ENCODE measurements at places on chromosomes 3 and 15.
A peak's percentile ranks its signal among the peaks of the same experiment; 100 is the strongest.

DNA sequence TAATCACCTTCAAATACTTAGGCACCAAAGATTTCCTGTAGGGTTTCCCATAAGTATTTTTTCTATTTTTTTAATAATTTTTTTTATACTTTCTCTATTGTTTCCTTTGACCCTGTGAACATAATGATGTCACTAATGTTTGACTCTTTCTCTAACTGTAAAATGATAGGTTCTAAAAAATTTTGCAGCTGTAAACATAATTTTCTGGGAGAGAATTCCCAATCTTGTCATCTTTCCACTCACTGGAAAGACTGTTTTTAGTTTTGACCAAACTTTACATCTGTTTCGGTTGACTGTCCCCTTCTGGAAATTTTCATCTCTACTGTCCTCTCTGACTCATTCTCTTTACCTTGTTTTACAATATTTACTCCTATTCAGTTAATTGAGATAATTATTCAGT lies 5.5 kb upstream of the EPHA3 start:
- DNase-seq: no peak

DNA sequence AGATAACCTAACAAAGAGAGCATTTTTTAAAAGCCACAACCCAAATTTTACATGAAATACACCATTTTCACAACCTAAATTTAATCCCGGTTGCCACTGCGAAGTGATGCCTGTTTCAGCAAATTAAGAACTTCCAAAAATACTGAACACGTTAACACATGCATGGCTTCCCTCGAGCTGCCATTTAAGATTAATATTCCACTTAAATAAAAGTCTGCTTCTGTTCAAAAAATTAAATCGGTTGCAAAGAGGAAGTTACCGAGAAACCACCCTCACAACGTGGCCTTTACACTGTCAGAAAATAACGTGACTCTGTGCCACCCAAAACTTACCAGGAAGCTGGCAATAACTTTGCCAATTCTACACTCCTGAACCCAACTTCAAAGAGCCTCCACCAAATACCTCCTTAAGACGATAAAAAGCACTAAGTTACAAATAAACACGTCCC lies 1.2 kb downstream of the TBL1XR1 start:
- DNase-seq: no peak

GRCh38 chr15:85530079-85530478 lies 149.7 kb downstream of the AKAP13 start:
- DNase-seq: no peak

DNA sequence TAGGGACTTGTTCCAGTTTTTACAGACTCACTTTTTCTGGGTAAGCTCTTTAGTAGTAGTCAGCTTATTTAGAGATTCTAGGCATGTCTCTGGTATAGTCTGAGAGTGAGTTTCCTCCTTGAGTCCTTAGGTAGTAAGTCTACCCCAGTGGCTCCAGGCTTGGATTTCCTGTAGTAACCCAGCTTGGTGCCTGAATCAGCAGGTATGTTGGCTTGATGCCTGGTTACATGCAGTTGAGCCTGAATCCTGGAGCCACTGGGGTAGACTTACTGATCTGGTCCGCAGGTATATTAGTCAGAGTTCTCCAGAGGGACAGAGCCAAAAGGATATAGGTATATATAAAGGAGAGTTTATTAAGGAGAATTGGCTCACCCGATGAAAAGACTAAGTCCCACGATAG lies 85.8 kb upstream of the RBMS3 start:
- peak; percentile 81 for DNase-seq

DNA sequence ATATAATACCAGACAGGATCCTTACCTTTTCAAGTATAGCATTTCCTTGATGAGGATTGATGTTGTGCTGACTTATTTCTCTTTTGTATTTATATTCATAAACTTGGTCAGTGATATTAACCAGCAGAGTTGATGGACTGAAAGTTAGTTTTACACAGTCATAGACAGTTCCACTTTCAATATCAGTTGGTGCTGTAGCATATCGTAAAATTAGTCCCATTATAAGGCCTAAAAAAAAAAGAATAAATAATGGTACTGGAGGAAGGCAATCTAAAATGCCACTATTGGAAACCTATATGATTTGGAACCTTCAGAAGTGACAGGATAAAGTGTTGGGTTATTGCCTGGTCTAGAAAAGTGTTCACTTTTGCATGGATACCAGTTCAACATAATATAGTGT lies 16.3 kb downstream of the SLC9A9 start:
- DNase-seq: no peak

DNA sequence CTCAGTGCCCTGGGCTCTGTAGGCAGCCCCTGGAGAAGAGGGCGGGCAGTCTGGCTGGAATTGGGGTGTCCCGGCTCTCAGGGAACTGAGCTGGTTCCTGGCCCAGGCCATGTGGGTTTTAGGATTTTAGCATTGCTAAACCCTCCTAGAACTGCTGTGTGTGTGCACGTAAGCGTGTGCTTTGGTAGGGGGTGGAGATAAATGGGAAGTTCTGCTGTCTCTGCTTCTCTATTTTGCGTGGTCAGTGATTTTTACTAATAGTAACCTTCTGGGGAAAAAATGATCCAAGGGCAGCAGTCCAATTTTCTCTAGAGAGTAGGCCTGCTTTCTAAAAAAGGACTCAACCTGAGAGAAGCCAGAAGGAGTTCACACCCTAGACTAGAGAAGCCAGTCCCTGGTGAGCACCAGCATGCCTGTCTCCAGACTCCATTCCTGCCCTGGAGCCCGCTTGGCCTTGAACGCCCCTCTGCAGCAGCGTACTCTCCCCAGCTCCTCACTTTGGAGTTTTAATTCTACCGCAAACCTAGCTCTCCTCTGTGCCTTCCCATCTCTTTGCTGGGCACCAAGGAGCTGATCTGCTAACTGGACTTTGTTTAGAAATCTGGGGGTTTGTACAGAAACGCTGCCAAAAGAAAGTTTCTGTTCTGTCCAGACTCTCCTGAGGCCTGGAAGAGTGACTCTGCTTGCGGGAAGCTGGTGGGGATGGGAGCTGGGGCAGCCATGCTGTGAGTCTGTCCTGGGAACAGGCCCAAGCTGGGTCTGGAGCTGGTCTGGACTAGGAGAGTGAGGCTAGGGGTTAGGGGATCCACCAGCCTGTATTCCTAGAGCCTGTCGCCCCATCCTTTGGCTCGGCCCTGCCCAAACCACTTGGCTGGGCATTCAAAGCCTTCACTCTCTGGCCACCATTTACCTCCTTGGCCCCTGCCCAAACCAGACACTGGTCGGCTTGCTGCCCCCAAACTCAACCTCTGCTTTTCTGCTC lies 19.7 kb downstream of the CORO2B start:
- DNase-seq: no peak

DNA sequence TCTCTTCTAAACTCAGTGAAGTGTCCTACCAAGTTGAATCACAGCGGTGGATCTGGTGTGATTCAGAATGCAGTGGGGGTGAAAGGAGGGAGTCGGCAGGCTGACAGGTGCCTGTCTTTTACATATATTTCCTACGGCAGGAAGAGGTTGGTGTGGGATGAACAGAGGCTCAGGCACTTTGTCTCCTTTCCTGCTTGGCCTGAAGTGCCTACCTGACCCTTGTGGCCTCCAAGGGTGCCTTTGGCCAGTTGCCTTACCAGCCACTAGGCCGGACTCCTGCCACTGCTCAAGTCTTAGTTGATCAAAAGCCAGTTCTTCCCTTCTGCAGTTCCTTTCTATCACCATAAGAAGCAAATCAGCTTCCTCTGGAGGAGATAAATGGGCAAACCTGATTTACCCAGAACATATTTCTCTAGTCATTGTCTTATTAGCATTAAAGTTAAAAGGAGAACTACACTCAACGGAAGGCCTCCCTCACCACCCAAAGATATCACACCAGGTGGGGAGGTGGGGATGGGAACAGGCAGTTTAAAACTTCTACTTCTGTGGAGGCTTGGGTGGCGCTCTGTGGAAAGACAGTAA lies 52.1 kb downstream of the CRTC3 start:
- DNase-seq: no peak

DNA sequence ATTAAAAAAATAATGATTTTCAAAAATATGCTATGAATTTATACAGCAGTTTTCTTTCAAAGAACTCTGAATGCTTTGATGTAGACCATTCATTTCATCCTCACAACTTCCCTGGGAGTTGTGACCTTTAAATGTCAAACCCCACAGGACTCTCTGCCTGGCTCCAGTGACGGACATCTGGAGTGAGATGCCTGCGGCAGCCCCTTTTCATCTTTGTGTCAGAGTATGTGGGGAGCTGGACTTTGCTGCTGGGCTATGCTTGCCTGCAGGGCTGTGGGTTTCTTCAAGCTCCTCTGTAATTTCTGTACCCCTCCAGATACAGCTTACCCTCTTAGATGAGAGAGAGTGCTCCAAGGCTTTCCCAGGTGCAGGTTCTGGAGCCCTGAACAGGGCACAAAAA lies 70.6 kb upstream of the RASGRP1 start:
- DNase-seq: no peak

DNA sequence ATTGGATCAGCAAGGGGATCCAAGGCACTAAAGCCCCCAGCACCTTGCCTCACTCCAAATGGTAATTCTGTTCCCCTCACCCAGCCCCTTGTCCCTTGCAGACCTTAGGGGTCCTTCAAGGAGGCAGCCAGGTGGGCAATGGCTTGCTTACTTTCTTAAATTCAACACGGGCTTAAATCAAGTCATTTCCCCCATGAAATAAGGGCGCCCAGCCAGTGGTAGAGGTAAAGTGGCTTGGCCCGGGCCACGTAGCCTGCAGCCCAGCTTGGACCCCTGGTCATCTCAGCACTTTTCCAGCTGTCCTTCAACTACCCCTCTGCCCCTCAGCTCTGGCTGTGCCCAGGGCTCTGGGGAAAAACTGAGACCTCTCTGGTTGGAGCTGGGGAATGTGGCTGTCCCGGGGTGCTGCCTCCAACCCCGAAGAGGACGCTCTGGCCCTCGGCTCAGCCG lies 1.2 kb downstream of the PSTPIP1 start:
- DNase-seq: no peak

- DNase-seq: no peak
Observed at GRCh38 chr3:8752832-8753231, 16.6 kb downstream of the OXTR start.

DNA sequence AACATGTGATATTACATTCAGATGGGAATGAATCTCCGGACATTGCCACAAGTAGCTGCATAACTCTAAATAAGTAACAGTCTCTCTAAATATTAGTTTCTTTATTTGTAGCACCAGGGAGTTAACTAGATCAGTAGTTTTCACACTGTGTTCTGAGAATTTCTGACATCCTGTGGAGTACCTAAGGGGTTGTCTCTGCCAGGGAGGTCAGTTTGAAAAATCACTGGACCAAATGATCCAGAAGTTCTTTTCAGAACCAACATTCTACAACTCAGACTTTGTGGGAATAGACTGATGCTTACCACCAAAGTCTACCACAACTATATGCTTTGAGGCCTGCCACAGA lies 9.0 kb upstream of the ILDR1 start:
- DNase-seq: no peak

- peak; percentile 97 for DNase-seq
Observed at GRCh38 chr3:33115024-33115768, 1.4 kb downstream of the CRTAP start.

DNA sequence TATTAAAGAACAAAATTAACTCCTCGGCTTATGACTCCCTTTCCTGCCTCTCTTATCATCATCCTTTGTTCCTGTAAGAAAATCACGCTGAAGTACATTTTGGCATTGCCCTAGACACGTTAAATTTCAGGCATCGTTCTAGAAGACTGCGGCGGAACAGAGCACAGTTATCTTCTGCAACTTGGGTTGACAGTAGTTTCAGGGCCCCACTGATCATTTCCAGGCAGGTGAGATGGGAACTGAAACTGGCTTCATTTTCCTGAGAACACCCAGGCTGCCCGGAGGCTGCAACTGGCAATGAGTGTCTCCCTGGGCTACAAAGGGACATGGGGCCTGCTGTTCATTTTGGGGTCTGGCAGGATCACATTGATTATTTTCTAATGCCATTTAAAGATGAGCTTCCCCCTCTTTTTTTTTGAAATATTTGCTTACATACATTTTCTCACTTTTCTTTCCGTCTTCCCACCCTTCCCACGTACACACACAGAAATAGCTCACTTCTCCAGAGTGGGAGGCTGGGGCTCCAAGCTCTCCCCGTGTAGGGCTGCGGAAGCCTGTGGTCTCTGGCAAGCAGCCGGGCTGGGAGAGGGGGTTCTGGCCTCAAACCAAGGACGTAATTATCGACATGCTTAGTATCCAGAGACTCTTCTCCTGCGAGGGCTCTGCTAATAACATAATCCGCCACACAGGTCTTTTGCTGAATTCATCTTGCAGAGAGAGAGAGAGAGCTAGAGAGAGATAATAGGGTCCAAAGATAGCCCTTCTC lies 267.4 kb downstream of the ABHD5 start:
- no peak for DNase-seq

DNA sequence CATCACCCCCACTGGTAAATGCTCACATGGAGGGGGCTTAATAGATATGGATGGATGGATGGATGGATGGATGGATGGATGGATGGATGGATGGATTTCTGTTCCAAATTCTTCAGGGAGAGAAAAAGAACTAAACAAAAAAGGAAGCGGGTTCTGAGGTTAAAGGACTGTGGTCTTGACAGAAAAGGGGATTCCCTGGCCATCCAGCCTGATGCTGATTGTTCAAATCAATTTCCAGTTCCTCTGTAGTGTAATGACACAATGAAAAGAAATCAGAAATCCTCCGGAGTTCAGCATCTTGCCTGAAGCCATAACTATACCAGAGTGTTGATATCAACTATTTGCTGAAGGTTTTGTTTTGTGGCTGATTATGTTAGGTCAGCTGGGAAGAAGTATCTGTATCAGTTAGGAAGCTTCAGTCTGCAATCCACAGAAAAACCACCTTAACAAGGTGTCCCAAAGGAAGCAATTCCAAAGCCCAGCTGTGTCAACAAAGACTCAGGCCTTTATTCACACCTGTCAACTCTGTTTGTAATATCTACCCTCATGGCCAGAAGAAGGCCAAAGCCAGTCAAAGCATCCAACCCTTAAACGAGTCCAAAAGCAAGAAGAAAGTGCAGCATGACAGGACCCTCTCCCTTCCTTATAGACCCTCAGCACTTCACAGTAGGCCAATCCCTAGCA lies 24.5 kb upstream of the RASA2 start:
- no peak for DNase-seq

- DNase-seq: no peak
Observed at GRCh38 chr15:91555312-91555711, 298.2 kb upstream of the SLCO3A1 start.

- peak; percentile 29 for DNase-seq
Observed at GRCh38 chr3:81581966-81582599, 179.4 kb downstream of the GBE1 start.

GRCh38 chr3:35635926-35636683 lies 3.2 kb upstream of the ARPP21 start:
- DNase-seq: no peak

GRCh38 chr3:58776231-58776630 lies 109.7 kb upstream of the FAM3D start:
- no peak for DNase-seq

DNA sequence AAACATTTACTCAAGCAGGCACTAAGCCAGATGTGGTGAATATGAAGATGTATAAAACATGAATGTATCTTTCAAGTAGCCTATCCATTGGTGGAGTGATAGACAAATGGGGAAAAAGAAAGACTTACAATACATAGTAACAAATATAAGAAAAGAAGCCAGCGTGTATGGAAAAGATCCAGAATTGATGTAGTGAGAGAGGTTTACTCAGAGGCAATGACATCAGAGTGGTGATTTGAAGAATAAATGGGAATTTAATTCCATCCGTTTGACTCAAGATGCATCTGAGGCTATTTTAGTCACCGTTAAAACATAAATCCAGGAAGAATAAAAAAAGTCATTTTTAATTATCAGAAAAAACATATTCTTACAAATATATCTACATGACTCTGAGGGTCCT lies 162.6 kb downstream of the IL1RAP start:
- DNase-seq: no peak

All from renal cortical epithelial cell (primary cell).